ENCODE measurements at places on chromosomes 5 and 9.

DNA sequence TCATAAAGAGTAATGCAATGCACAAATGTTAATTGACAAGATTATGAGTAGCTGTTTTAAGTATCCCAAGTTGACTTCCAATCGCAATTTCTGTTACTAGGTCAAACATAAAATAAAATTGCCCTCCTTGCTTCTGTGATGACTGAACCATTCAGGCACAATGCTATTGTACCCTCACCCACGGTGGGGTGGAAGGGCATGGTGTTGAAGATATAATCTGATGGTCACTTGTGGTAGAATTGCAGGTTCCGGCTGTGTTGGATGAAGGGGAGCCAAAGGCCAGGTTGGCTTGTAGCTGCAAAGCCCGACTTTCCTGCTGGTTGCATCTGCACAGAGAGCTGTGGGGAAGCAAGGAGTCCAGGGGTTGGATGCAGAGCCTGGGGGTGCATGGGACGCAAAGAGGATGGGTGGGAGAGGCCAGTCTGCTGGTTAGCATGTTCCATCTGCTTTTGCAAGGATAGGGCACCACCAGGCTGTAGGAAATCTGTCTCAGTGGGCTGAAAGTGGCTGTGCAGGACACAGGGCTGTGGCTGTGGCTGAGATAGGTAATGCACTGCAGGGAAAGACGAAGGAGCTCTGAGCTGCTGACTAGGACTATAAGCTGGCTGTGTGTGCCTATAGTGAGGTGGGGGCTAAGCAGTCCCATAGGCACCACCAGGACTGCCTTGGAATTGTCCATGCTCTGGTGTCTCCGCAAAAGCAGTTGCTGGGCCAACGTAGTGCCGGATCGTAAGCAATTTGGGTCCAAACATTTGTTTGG, 31.5 kb upstream of the PUM3 start:
- no peaks in the 10 kb centered on the region for H3K36me3 ChIP-seq
- no peak overlapping the region for H3K4me3 ChIP-seq
- no peak for DNase-seq
- peaks cover 24% of the 10 kb centered on the region for H3K27me3 ChIP-seq

- no peaks in the 10 kb centered on the region for H3K27me3 ChIP-seq
- no peak for DNase-seq
- no peaks in the 10 kb centered on the region for H3K4me1 ChIP-seq
- no peak overlapping the region for H3K27ac ChIP-seq
- H3K36me3 ChIP-seq, result no peaks in the 10 kb centered on the region
These were observed 990.8 kb upstream of the EDIL3 start for GRCh38 chr5:85375525-85375924.

DNA sequence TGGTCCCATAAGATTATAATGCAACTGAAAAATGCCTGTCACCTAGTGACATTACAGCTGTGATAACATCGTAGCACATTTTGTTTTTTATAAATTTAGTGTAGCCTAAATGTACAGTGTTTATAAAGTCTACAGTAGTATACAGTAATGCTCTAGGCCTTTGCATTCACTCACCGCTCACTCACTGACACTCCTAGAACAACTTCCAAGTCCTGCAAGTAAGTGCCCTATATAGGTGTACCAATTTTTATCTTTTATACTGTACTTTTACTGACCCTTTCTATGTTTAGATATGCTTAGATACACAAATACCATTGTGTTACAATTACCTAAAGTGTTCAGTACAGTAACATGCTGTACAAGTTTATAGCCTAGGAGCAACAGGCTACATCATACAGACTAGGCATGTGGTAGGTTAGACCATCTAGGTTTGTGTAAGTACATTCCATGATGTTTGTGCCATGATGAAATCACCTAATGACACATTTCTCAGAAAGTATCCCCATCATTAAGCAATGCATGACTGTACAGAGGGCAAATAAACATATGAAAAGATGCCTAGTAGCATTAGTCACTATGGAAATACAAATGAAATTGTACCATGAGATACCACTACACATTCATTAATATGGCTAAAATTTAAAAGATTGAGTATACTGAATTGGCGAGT, 127.6 kb downstream of the TRPM6 start:
- no peak overlapping the region for H3K4me3 ChIP-seq
- no peak overlapping the region for H3K27ac ChIP-seq
- H3K4me1 ChIP-seq, result peaks cover 7% of the 10 kb centered on the region

GRCh38 chr5:138241688-138242571, 28.8 kb upstream of the CDC23 start:
- H3K27me3 ChIP-seq, result peaks cover 61% of the 10 kb centered on the region
- H3K36me3 ChIP-seq, result no peaks in the 10 kb centered on the region
- no peak overlapping the region for H3K27ac ChIP-seq
- H3K4me1 ChIP-seq, result peaks cover 15% of the 10 kb centered on the region
- H3K4me3 ChIP-seq, result peak overlapping the region; percentile 25
- peak; percentile 36 for DNase-seq

DNA sequence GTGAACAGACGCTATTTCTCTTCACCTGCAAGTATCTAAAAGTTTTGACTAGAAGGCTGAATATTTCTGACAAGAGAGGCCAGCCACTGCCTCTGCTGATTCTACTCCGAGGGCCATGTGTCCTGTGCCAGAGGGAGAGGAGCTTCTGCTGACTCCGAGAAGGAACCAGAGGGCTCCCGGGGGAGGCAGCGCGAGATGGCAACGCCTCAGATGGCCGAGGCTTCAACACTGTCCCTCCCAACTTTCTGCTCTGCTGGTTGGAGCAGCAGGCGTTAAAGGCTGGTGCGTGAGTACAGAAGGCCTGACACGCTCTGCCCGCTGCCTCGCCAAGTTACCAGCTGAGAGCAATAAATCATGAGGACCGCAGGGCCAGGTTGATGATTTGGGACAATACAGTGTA, 178.8 kb downstream of the GAPVD1 start:
- H3K4me3 ChIP-seq, result no peak overlapping the region
- H3K36me3 ChIP-seq, result peaks cover 58% of the 10 kb centered on the region
- no peaks in the 10 kb centered on the region for H3K4me1 ChIP-seq
- H3K27ac ChIP-seq, result no peak overlapping the region
- DNase-seq, result no peak

DNA sequence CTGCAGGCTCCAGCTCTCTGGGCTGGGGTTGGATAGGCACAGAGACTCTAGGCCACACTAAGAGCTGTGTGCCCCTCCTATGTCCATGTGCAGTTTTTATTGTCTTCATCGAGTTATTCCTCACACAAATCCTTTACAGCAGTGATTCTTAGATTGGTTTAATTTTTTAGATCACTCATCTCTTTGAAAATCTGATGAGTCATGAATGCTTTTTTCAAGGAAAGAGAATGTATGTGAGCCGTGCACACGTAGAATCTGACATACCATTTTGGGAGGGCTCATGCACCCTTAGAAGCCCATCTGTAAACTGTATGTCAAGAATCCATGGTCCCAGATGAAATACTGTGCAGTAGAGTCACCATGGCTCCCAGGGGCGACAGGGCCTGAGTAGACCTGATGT, 100.7 kb upstream of the S1PR3 start:
- H3K4me1 ChIP-seq, result peaks cover 7% of the 10 kb centered on the region
- no peak for DNase-seq
- peaks cover 26% of the 10 kb centered on the region for H3K27me3 ChIP-seq
- no peak overlapping the region for H3K27ac ChIP-seq
- no peak overlapping the region for H3K4me3 ChIP-seq

GRCh38 chr9:134987906-134988700, 70.4 kb upstream of the FCN1 start:
- no peaks in the 10 kb centered on the region for H3K36me3 ChIP-seq
- no peak overlapping the region for H3K4me3 ChIP-seq
- H3K27me3 ChIP-seq, result peaks cover 7% of the 10 kb centered on the region

- peaks cover 26% of the 10 kb centered on the region for H3K27me3 ChIP-seq
- H3K36me3 ChIP-seq, result no peaks in the 10 kb centered on the region
- H3K4me3 ChIP-seq, result no peak overlapping the region
- DNase-seq, result no peak
- H3K27ac ChIP-seq, result no peak overlapping the region
These were observed 466.2 kb downstream of the ENC1 start for GRCh38 chr5:74174366-74174765.

DNA sequence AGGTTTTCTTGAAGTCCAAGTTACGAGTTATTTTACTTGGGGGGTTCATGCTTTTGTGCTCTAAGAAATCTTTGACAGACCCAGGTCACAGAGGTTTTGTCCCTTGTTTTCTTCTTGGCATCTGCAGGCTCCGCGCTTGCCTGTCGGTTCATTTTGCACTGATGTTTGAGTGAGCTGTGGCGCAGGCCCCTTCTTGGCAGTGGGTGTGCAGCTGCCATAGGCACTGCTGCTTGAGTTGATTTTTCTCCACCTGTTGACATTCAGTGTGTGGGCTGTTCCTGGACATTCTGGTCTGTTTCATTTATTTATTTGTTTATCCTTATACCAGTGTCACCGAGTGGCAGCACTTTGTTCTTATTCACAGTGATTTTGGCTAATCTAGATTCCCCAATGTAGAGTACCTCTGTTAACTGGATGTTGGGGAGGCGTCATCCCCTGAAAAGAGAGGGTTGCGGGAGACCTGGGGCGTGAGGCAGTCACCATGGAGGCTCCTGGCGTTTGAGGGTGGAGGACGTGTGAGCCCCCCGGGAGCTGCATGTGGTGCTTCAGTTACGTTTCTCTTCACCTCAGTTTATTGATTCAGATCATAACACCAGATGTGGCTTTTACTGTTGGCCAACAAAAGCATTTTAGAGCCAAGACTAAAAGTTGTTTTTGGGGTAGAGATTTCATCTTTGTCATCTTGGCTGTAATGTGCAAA, 121.4 kb upstream of the CACNA1B start:
- no peaks in the 10 kb centered on the region for H3K27me3 ChIP-seq
- no peak overlapping the region for H3K4me3 ChIP-seq
- H3K27ac ChIP-seq, result no peak overlapping the region
- peaks cover 46% of the 10 kb centered on the region for H3K4me1 ChIP-seq

DNA sequence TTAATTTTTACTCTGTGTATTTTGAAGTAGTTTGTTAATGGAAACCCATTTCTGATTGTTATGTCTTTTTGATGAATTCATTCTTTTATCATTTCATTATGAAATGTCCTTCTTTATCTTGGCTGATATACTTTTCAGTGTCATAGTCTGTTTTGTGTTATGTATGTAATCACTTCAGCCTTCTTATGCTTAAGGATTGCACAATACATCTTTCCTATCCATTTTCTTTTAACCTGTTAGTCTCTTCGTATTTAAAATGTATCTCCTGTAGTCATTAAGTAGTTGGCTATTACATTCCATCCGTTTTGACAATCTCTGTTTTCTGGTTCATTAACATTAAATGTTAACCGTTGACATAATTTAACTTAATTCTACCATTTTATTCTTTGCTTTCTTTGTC, 344.6 kb upstream of the CTNND2 start:
- no peak overlapping the region for H3K27ac ChIP-seq
- DNase-seq, result no peak
- no peak overlapping the region for H3K4me3 ChIP-seq
- no peaks in the 10 kb centered on the region for H3K4me1 ChIP-seq
- no peaks in the 10 kb centered on the region for H3K27me3 ChIP-seq

- no peaks in the 10 kb centered on the region for H3K27me3 ChIP-seq
- H3K36me3 ChIP-seq, result peaks cover 28% of the 10 kb centered on the region
- peak within 1 kb of the TSS; percentile 87 for H3K27ac ChIP-seq
These were observed at the start of gene PGGT1B for GRCh38 chr5:115262321-115263077. TSS of gene PGGT1B (minus strand) at chr5:115262877. CDS start at chr5:115262851, 26 bp downstream.

GRCh38 chr9:14240537-14240936, 73.4 kb downstream of the NFIB start:
- no peak overlapping the region for H3K4me3 ChIP-seq
- H3K27me3 ChIP-seq, result peaks cover 2% of the 10 kb centered on the region
- H3K4me1 ChIP-seq, result no peaks in the 10 kb centered on the region
- no peaks in the 10 kb centered on the region for H3K36me3 ChIP-seq
- no peak for DNase-seq

DNA sequence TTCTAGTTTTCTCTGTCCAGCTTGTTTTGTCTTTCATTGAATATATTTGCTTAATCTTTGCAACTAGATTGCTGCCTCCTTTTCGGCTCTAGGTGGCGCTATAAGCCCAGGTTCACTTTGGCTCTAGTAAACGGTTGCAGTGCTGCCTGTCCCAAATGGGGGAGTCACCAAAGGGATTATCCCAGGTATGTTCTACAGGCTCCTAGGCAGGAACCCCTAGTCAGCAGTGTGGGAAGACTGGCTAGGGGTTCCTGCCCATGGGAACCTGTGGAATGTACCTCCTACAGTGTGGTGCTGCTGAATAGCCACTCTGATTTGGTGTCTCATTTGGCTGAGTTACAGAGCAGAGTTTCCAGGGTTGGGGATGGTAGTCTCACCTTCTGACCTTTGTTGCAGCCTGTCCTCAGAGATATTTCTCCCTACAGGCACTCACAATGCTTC, 85.2 kb downstream of the ARSB start:
- DNase-seq, result no peak
- no peak overlapping the region for H3K4me3 ChIP-seq
- H3K27me3 ChIP-seq, result no peaks in the 10 kb centered on the region
- H3K27ac ChIP-seq, result no peak overlapping the region
- H3K4me1 ChIP-seq, result no peaks in the 10 kb centered on the region
- peaks cover 27% of the 10 kb centered on the region for H3K36me3 ChIP-seq

GRCh38 chr9:81737871-81738507, 48.6 kb upstream of the TLE1 start:
- no peaks in the 10 kb centered on the region for H3K4me1 ChIP-seq
- H3K27me3 ChIP-seq, result no peaks in the 10 kb centered on the region
- no peak for DNase-seq
- H3K4me3 ChIP-seq, result no peak overlapping the region
- no peak overlapping the region for H3K27ac ChIP-seq

GRCh38 chr5:25515525-25515924, 870.7 kb upstream of the CDH10 start:
- H3K27me3 ChIP-seq, result no peaks in the 10 kb centered on the region
- H3K36me3 ChIP-seq, result no peaks in the 10 kb centered on the region
- no peak overlapping the region for H3K4me3 ChIP-seq
- H3K4me1 ChIP-seq, result no peaks in the 10 kb centered on the region
- DNase-seq, result no peak

GRCh38 chr9:115208501-115208900, 90.5 kb upstream of the TNC start:
- H3K27me3 ChIP-seq, result peaks cover 39% of the 10 kb centered on the region
- DNase-seq, result no peak
- no peak overlapping the region for H3K27ac ChIP-seq
- H3K4me3 ChIP-seq, result no peak overlapping the region
- no peaks in the 10 kb centered on the region for H3K36me3 ChIP-seq

DNA sequence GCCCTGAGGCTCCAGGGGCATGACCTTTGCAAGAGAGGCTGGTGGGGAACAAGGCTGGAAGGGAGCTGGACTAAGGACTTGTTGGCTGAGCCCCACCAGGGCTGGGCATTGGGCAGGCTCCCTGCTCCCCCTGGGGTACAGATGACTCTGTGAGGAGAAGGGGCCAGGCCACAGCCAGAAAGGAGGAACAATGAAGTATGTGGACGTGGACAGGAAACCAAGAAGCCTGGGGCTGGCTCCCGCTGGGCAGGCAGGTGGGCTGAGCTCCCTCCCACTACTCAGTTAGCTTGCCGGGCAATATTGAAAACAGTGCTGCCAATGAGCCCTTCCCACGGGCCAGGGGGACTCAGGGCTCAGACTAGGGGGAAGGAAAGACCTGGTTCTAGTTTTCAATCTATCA, 66.1 kb upstream of the SPTLC1 start:
- no peaks in the 10 kb centered on the region for H3K4me1 ChIP-seq
- H3K27me3 ChIP-seq, result no peaks in the 10 kb centered on the region
- no peak overlapping the region for H3K27ac ChIP-seq
- DNase-seq, result no peak
